Astrocyte (in vitro differentiated cells and primary cell): ENCODE measurements at places on chromosomes 7 and 10. TPM values are rescaled to one million over a fixed set of nuclear protein-coding genes. Genes with fewer than 3 reads are reported as not detected.

- DNase-seq = no peak
Observed at GRCh38 chr10:105025092-105025491, 384.0 kb downstream of the SORCS3 start.

GRCh38 chr7:21346297-21346696 is 81.6 kb upstream of the SP4 start:
- no peak for DNase-seq

GRCh38 chr10:10489076-10489475 is 528.6 kb upstream of the CELF2 start:
- no peak for DNase-seq

DNA sequence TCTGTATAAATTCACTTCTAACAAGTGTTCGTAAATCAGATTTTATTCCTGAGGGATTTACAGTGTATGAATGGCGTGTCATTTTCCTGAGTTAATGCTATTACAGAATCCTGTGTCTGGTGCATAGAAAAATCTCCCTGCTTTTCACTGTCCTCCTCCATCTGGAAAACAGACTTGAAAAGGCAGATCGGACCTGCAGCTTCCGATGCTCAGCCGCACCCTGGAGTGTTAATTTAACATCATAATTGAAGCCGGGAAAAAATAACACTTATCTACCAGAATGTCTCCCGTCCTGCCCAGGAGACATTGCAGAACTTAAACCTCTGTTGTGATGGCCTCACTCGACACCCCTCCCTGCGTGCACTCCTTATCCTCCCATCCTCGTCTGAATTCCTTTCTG is 442.1 kb upstream of the FOXK1 start:
- DNase-seq = no peak

- no peak for DNase-seq
Observed at GRCh38 chr7:96800824-96801223, 91.2 kb upstream of the SEM1 start.

FXYD4 gene
- total RNA-seq = not detected in 2 replicates

HOGA1 gene
- 0.23 and 0.31 TPM in 2 replicates for total RNA-seq

SH2D4B gene
- 0.07 TPM in 1 of 2 replicates, not detected in the other for total RNA-seq

PRF1 gene
- 0.14 and 0.16 TPM in 2 replicates for total RNA-seq

AOAH gene
- total RNA-seq = not detected in 2 replicates

ADGRA1 gene
- not detected in 2 replicates for total RNA-seq
